ENCODE measurements at places on chromosomes 12 and 14.

DNA sequence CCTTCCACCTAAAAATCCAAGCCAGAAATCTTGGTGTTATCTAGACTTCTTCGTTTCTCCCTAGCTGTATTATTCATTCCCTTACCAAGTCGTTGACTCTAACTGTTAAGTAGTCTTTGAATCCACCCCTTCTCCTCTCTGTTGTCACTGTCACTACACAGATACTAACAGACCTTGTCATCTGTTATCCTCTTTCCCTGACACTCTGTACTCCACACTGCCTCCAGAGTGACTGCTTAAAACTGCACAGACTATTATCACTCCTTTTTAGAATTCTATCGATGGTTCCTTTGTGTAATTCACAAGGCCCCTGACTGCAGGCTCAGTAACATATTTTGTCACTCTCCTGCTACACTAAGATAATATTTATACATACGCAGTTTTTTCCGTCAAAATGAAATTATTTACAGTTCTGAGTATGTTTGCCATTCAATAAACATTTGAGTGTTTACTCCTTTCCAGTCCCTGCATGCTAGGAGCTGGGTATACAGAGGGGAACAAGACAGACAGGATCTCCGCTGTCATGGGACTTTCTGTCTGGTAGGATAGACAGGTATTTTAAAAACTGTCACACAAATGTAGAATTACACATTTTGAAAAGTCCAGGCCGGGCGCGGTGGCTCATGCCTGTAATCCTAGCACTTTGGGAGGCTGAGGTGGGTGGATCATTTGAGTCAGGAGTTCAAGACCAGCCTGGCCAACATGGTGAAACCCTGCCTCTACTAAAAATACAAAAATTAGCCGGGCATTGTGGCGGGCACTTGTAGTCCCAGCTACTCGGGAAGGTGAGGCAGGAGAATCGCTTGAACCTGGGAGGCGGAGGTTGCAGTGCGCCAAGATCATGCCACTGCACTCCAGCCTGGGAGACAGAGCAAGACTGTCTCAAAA is 3.8 kb downstream of the MARS1 start:
- no peak for DNase-seq

- DNase-seq, result no peak
These were observed 7.2 kb upstream of the ANKRD9 start for GRCh38 chr14:102516531-102517391.

- no peak for DNase-seq
These were observed 30.0 kb downstream of the SLC39A9 start for GRCh38 chr14:69428289-69428998.

DNA sequence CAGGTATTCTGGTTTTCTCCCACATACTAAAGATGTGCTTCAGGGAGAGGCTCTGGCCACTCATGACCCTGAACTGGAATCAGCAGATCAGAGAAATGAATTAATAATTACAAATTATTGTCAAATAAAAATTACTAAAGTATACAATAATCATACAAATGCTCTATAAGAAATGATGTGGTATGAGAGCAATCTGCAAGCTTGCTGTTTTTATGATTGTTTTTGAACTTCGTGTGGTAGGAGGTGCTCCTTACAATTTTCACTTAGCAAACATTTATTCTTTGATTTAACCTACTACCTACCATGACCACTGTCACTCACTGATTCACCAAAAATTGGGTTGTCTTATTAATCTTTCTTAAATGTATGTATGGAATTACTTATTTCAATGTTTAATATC is 16.2 kb downstream of the ATP2B1 start:
- no peak for DNase-seq

DNA sequence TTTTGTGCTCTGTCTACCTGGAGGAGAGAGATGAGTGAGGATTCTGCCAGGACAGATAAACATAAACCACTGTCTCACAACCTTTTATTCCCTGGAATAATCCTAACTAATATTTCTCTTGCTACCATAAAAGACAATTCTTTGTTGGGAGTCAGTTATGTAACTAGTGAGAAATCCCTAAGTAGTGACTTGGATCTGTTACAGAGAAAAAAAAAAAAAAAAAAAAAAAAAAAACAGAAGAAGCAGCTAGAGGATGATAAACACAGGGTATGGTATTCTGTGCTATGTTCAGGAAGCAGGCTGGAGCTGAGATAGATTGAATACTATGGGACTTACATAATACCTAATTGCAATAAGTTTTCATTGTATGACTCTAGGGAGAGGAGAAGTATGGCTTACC is 178.7 kb downstream of the CNTN1 start:
- no peak for DNase-seq

DNA sequence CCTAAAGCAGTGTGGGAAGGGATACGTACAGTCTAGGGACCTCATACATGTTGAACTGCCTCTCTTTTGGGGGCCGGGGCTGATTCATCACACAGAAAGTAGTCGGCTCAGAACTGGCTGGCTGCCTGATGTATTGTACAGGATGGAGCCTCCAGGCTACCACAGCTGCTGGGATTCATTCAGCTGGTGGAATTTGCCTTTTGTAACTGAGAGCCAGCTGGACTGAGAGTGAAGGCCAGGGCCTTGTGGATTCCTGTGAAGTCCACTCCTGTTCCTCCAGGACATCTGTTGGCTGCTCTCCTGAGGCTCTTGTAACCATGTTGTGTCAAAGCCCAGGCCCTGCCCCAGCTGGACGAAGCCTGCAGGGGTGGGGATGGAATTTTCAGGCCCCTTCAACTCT is 116.3 kb upstream of the PRICKLE1 start:
- no peak for DNase-seq

- DNase-seq, result no peak
These were observed 245.0 kb upstream of the PELI2 start for GRCh38 chr14:55873169-55873568.

DNA sequence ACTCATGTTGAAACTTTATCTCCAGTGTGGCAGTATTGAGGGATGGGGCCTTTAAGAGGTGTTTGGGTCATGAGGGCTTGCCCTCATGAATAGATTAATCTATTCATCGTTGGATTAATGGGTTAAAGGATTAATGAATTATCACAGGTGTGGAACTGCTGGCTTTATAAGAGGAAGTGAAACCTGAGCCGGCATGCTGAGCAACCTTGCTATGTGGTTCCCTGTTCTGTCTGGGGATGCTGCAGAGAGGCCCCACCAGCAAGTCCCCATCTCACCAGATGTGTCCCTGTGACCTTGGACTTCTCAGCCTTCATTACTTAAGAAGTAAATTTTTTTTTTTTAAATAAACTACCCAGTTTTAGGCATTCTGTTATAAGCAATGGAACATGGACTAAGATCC is 109.6 kb downstream of the DYRK2 start:
- DNase-seq, result no peak

DNA sequence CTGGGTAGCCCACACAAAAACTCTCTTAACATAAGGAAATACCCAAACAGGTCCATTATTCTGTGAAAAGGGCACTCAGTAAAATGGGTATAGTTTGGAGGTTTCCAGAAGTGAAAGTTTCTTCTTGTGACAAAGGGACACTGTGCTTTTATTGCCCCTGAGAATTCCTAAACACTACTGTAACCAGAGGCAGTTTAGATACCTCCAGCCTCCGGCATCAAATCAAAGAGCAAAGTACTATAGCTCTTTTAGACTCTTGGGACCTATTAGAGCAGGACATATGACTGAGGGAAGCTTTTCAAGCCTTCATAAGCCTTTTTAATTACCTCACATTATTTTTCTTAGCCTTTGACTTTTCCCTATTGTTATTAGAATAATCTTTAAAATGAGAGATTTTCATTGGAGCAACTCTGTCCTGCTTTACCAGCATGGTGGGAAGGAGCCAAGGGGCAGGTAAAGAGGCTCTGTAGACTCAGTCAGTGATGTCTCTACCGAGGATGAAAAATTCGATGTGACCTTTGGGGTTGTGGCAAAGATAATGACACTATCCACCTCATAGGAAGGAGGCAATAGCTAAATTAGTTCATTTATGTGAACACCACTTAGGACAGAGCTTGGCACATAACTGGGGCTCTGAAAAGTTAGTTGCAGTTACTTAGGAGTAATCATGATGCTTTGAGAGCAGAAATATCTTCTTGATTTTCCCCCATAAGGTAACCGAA is 85.1 kb downstream of the IFNG start:
- DNase-seq, result no peak

GRCh38 chr14:81311141-81311540 is 89.0 kb downstream of the STON2 start:
- no peak for DNase-seq

DNA sequence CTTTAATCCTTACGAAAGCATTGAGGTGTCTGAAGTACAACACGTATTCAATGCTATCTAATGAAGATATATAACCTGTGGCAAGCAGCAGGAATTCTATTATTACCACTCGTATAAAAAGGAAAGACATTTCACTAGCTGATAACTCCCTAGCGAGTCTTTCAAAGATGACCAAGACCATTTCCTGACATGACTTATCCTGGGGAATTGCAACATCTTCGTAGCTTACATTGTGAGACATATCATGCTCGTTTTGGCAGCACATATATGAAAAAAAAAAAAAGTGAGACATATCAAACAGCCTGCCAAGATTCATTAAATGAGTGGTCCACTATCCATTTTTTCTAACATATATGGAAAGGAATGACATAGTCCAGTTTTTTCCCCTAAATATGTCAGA is 337.0 kb downstream of the FSCB start:
- no peak for DNase-seq

- no peak for DNase-seq
These were observed 77.7 kb downstream of the SLC15A4 start for GRCh38 chr12:128745772-128746689.

DNA sequence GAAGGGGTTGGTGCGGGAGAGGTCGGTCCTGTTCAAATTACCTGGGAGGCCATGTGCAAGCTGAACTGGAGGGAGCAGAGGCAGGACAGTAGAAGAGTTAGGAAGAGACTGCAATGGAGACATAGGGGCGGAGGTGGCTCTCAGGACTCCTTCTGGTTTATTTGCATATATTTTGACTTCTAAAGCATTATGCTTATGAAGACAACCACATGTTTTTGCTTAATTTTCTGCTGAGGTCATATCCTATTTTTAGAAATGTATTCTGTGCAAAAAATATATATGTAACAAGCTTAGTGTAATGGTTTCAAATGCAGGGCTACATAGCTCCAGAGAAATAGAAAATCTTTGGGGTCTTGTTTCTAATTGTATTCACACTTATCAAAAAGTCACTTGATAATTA is 137.0 kb upstream of the MDM1 start:
- no peak for DNase-seq

GRCh38 chr12:5969974-5970690 is 25.1 kb upstream of the ANO2 start:
- no peak for DNase-seq

GRCh38 chr12:46271863-46272262 is 3.0 kb upstream of the SLC38A1 start:
- no peak for DNase-seq

DNA sequence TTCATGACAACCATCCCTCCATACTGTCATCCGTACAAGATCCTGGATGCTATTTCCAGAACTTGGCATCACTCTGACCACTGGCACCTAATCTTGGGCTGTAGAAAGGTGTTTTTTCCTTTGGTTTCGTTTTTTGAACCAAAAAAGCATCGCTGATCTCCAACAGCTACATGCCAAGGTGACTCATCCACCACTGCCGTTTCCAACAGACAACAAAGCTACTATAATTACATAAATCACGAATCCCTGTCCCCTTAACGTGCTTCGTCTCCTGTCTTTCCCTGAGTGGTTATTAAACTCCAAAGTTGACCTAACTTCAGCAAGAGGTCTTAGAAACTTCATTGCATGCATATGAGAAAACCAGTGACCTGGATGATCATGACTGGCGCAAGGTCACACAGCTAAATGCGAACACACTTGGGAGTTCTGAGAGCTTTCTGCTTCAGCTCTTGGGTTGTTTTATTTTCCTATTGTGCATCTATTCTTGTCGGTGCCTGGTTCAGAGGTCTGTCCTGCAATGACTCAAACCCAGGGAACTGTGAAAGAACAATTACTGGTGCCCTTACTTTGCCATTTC is 99.9 kb downstream of the PPM1H start:
- DNase-seq, result no peak

DNA sequence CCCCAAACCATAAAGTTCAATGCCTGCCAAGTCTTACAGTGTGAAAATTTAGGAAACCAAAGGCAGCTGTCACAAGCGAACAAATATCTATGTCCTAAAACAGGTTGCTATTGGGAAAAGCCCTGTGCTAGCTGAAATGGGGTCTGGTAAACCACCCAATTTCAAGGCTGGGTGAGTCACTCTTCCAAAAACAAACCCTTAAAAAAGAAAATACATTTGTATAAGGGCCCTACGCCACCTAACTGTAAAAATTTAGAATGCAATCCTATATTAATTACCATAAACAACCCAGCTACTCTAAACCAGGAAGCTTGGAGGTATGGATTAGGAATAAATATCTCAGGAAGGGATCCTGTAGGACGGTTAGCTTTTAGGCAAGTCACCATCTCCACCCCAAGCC is 32.1 kb downstream of the PRMT8 start:
- DNase-seq, result no peak

GRCh38 chr14:37599507-37600368 is 4.3 kb downstream of the TTC6 start:
- no peak for DNase-seq

GRCh38 chr12:111238075-111238734 is 130.7 kb downstream of the PHETA1 start:
- DNase-seq, result no peak

DNA sequence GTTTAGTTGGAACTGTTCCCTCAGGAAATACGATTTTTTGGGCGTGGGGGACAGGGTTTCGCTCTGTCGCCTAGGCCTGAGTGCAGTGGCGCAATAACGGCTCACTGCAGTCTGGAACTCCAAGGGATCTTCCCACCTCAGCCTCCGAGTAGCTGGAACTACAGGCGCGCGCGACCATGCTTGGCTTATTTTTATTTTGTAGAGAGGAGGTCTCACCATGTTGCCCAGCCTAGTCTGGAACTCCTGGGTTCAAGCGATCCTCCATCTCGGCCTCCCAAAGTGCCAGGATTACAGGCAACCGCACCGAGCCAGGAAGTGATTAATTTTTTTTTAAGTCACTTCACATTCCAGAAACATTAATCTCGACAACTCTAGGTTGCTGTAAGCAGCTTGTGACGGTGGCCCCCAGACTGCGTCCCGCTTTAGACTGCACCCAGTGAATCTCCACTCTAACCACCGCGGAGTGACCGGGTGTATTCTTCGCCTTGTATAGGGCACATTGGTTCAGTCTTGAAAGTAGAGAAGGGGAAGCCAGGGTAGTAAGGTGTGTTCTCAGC is 830 bp upstream of the MIS18BP1 start:
- DNase-seq, result no peak

DNA sequence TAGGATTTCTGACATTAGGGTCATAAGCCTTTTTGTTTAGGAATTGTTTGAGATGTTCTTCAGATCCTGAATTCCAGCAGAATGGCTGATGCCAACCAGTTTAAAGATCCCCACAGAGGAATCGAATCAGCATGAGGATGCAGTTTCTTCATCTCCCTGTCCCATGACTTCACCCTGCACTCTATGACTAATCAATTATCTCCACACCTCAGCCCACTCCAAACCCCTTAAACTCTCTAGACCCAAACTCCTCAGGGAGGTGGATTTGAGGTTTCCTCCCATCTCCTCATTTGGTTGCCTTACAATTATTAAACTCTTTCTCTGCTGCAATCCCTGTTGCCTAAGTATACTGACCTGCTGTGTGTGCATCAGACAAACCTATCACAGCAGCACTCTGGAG is 86.5 kb upstream of the CRY1 start:
- DNase-seq, result no peak
